Endothelial cell (in vitro differentiated cells): ENCODE measurements at places on chromosomes 5 and 9. TPM values are rescaled to one million over a fixed set of nuclear protein-coding genes. Genes with fewer than 3 reads are reported as not detected.

HAVCR2 gene
- 0.15 TPM for total RNA-seq

CPEB4 gene
- total RNA-seq = 19.5 TPM

GIN1 gene
- total RNA-seq = 3.7 TPM

TMEM174 gene
- not detected for total RNA-seq

PCDHGA2 gene
- 1.6 TPM for total RNA-seq

DNA sequence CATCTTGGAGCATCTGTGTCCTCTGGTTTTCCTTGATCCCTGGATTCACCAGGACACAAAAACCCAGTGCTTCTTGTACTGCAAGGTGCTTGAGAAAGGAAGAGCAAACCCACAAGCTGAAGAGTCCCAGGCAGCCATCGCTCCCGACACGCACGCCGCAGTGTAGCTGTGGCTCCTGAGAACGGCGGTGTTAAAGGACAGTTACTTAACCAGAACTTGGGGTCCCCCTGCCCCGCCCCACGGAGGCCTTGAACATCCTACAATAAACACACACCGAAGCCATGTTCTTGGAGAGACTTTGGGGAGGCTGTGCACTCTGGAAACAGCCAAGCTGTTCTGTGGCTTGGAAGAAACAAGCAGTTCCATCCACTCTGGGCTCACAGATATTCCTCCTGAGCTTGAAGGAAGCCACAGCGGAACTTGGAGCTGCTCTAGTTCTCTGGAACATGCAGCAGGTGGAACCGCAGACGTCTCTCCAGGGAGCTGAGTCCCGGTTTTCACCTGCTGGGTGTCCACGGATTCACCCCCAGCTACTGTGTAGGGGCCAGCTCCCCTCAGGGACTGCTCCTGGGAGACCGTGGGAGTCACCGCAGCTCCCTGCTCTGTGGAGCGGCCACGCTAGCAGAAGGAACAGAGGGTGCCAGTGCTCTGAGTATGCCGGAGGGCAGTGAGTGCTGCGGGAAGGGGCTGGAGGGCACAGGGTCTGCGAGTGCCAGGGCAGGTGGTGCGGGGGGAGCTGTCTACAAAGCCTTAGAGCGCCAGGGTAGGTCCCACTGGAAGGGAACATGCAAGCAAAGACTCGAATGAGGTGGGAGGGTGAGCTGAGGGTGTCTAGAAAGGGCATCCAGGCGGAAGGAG lies 107.3 kb downstream of the ADAMTS2 start:
- no peak for DNase-seq

DNA sequence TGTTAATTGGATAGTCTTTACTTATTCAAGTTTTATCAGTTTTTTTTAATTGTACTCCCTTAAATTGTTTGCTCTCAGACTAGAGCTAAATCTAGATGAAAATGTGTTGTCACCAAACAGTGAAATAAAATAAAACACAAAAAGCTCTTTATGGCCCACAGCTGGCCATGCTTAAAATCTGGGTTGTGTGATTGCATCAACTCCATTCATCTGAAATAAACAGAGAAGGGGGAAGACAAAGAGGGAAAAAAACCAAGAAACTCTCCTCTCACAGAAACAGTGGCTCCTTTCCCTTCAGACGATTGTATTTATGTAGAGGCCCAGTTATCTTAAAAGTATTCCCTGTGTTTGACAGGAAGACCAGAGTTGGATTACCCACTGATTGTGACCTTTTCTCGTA lies 422.4 kb downstream of the IRX1 start:
- DNase-seq = no peak

- DNase-seq = no peak
Measured at GRCh38 chr5:4817767-4818166, 322.4 kb upstream of the ADAMTS16 start.

- no peak for DNase-seq
Measured at GRCh38 chr9:91186632-91187108, 175.0 kb downstream of the AUH start.
